CD4-positive, alpha-beta T cell treated with Interleukin-17A for 4 hours (primary cell): ENCODE measurements at places on chromosomes 2 and 18.

GRCh38 chr2:28683100-28683706, 68.4 kb upstream of the PPP1CB start:
- DNase-seq: no peak

DNA sequence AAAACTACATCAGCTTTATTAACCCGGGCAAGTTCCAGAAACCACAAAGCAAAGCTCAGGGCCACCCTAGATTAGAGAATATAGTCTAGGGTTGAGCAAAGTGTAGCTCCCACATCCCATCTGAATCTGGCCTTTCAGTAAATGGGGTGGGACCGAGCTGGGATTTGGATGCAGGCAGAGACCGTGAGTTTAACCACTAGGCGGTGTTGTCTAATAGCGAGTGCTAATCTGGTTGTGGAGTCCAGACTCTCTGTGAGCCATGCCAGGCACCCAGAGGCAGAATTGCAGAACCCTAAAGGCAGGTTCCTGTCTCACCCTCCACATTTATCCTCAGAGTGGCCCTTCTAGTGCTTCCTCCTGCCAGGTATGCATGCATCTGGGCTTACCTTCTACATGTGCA, 435.9 kb downstream of the TSN start:
- DNase-seq: no peak

DNA sequence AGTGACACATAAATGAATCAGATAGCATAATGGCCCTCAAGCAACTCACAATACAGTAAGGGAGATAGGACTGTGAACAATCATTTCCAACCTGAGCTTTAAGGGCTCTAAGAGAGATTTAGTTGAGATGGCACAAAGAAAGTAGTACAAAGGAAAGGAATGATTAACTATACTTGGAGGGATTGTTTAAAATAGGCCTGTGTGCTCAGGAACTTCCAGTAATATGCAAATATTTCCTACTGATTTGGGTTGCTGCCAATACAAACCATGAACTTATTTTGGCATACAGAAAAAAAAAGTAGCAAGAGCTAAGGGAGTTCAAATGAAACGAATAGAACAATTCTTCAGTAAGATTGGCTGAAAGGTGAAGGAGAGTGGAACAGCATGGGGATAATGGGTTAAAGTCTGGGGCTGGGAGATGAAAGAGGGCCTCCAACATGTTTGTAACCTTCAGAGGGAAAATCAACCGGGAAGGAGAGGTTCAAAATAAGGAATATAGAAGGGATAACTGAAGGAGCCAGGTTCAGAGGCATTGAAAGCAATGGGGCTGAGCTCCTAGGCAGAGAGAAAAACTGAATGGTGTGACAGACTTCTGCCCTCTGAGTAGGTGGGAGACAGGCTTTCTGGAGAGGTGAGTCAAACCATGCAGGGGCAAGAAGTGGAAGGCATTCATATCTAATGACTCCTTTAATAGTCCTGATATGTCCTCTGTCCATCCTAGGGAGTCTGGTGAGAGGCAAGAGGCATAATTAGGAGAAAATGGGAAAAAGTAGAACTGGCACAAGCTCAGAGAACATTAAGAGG, 83.5 kb downstream of the DNAH7 start:
- DNase-seq: no peak

GRCh38 chr2:239920693-239921365, 104.3 kb downstream of the NDUFA10 start:
- no peak for DNase-seq

DNA sequence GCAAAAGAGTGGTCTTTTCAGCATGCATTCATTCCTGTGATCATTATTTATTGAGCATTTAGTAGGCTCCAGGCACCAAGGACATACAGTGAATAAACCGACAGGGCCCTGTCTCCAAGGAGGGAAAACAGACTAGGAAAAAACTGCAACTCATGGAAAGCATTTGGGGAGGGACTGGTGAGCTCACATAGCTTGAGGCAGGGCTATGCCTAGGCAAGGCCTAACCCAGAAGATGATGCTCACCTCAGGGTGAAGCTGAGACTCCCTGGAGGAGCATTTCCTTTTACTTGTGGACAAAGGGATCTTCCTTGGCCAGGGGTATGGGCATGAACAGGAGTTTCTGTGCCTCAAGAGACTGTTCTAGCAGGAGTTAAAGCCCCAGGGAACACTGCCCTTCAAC, 3.9 kb downstream of the CXCR1 start:
- no peak for DNase-seq

DNA sequence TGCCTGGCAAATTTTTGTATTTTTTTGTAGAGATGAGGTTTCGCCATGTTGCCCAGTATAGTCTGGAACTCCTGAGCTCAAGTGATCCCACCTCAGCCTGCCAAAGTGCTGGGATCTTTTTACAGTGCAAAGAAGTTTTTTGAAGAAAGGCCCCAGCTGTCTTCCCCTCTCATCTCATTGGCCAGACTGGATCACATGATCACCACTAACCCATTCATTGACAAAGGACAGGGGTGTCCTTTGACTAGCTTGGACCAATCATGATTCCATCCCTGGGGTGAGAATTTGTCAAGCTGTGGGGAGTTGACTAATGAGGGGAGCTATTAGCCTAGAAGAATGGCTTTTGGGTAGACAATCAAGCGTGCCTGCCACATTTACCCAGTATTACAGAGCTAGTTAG, 232.9 kb upstream of the TANK start:
- no peak for DNase-seq

DNA sequence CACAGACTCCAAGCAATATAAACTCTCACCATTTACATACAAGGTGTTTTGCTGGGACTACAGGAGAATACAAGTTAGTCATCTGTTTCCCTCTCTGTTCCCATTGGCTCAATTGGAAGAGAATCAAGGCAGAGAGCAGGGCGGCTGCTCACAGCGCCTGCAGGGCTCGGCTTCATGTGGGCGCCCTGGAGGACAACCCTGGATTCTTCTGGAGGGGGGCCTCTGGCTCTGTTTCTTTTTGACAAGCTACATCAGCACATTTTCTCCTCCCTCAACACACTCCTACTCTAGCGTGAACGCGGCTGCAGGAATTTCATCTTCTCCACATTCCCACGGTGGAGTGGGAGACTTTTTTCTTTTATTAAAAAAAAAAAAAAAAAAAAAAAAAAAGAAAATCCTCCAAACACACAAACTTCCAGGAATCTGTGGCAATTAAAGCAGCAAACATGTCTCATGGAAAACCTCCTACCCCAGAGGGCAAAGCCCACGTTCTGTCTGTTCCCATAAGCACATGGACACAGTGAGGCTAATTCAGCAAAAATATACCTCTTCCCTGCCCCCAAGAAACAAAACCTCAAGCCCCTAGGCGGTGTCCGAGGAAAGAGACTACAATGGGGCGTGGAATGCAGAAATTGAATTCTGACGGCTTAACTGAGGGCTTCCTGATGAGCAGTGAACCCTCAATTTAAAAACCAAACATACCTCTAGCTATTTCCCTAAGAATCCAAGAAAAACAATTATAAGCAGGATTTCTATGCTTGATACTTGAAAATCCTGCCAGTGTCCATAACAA, 50.6 kb downstream of the PARD6G start:
- no peak for DNase-seq

DNA sequence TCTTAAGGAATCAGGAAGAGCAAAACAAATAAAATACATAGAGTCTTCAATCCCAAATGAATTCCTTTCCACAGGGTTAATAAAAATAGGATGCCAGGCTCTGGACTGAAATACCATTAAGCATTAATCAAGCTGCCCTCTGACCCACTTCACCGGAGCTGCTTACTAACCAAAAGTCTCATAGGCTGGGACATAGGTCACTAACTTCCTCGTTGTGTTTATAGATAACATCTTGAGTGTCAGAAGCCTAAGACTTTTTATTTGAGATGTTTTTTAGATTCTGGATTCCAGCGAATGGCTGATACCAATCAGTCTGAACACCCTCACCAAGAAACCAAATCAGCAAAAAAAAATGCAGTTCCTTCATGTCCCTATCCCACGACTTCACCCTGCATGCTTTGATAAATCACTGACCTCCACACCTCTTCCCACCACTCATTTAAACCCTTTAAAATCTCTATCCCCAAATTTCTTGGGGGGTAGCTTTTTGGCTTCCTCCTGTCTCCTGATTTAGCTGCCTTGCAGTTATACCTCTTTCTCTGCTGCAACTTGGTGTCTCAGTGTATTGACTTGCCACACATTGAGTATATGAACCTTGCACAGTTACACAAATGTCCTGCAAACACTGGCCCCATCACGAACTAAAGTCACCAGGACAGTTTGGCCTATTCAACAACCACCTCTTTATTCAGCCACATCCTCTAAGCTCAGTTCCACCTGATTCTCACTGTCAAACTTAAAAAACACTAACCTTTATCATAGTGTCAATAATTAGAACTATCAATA, 399.3 kb downstream of the METTL4 start:
- no peak for DNase-seq

DNA sequence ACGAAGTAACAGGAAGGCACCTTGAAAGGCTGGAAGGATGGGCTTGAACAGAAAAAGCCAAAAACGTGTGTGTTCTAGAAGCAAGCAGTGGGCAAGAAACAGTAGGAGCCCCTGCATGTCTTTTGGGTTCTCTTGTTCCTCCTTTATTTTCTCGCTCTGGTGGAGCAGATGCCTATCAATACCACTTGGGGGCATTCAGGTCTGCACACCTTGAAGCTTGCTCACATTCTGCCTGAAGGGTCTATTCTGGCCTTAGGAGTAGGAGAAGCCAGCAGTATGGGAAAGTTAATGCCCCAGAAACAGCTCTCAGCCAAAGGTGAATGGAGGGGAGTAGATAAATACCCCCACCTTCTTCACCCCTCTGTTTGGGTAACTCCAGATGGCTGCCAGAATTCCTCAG, 204.5 kb downstream of the TXNL1 start:
- DNase-seq: no peak

GRCh38 chr2:98769784-98770183, 38.9 kb upstream of the MGAT4A start:
- DNase-seq: peak; percentile 54

DNA sequence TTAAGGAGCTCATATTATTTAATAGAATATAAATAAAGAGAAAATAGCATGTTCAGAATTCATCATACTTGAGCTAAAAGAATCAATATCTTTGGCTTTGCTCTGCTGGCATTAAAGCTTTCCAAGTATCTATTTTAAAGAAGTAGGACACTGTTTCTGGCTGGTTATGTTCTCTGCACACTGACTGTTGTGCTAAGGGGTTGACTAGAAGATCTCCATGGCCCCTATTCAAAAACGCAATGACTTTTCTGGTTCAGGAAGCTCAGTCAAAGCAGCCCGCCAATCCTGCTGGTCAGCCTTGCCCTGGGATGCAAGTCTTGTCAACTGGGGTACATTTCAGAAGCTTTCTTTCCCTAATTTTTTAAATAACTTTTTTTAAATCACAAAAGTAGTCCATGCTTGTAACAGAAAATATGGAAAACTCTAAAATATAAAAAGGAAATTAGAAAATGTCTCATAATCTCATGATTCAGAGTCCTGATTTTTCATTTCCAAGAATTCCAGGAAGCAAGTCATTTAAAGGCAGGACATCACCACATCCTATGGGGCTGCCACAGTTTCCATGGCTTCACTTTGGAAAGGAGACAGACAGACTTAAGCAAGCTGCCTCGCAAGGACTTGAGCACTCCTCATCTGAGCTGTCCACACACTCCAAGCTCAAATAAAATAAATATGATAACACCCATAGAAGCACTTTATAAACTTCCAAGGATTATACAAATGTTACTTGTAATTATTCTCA, 195.1 kb downstream of the TXNL1 start:
- no peak for DNase-seq

DNA sequence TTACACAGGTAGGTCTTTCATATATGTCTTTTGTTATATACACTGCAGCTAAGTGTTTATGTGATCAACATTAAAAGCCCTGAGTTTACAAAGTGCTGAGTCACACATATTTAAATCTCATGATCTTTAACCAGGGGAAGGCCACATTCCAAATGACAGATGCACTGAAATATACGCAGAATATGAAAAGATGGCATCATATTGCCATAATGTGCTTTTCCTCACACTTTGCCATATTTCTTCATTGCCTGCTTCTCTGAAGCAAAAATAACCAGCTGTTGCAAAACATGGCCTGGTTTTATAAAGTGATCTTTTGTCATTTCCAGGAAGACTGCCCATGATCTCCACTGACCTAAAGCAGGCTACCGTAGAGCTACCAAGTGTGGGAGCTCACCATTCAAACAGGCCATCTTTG, 93.5 kb upstream of the MAPRE2 start:
- no peak for DNase-seq

GRCh38 chr2:104344985-104345384, 508.9 kb upstream of the POU3F3 start:
- no peak for DNase-seq

DNA sequence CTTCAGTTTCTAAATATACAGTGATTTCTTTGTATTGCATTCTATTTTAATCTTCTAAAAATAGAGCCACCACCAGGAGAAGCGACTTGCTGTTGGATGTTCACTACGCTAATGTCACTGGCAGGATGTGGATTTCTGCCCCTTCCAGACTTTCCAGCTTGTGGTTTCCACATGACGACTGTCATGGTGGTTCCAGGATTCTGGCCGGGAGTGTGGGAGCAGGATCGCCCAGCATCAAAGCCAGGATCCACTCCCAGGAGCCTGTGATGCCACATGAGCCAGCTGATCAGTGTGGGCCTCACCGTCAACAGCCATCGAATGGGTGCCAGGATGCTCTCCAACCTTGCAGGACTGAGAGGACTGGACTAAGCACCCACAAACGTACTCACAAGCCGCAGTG, 148.8 kb downstream of the HDAC4 start:
- no peak for DNase-seq

- DNase-seq: no peak
Measured at GRCh38 chr2:44210362-44210761, 41.7 kb downstream of the PPM1B start.

- DNase-seq: peak; percentile 66
Measured at GRCh38 chr2:31318361-31319336, 84.7 kb downstream of the EHD3 start.

DNA sequence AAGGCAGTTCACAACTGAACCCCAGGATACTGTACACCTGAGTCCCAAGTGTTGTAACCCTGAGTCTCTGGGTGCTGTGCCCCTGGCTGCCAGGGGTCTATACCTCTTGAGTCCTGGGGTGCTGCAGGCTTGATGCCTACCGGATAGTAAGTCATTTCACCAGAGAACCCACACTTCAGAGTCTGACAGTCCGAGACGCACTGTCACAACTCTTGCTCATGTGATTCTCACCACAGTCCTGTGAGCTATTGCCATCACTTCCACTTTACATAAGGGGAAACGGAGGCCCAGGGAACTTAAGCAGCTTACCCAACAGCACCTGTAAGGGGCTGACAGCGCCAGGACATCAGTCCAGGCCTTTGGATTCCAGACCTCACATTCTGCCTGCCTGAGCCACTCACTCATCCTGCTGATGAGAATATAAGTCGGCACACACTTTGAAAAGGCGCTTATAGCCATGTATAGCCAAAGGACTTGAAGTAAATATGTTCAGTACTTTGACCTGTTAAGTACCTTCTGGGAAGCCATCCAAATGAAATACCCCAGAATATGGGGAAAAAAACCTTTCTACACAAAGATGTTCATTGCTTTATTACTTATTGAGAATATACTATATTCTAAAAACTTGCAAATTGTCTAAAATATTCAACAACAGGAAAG, 180.7 kb upstream of the ID2 start:
- no peak for DNase-seq
